Activated CD4-positive, alpha-beta T cell treated with anti-CD3 and anti-CD28 coated beads, Interleukin-2, amount 50 U/mL, for 24 hours (primary cell): ENCODE measurements at places on chromosomes 3 and 15.

GRCh38 chr3:107496855-107497254, 25.9 kb upstream of the BBX start:
- no peak for DNase-seq

GRCh38 chr3:150739877-150740645, 22.9 kb downstream of the SIAH2 start:
- DNase-seq: no peak

DNA sequence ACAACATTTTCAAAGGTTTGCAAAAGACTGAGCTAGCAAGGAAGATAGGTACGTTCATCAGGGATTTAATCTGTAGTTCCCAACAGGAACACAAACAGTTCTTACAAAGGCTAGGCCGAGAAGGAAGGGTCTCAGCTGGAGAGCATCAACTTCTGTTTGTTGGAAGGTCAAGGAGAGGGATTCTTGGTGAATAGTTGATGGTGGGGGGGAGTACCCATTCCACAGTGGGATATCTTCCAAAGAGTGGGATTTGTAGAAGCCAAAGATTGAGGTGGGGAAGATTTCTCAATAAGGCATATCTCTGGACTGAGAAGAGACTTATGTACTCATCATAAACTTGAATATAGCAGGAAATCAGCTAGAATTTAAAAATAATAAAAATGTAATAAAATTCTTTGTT, 231.8 kb downstream of the CHST2 start:
- DNase-seq: no peak

DNA sequence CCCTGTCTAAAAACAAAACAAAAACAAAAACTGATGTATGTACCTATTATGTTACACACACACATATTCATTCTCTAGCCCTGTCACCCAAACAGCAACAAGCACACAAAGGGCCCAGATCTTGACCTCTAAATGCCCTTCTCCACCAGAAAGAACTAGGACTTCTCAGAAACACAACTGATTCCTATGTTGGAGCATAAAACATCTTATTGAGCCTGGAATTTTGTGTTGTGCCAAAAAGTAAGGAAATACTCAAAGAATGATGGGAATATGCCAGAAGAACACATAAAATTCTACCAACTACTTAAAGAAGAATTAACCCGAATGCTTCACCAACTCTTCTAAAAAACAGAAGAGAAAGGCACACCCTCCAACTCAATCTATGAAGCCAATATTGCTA, 66.7 kb upstream of the OCA2 start:
- DNase-seq: no peak

DNA sequence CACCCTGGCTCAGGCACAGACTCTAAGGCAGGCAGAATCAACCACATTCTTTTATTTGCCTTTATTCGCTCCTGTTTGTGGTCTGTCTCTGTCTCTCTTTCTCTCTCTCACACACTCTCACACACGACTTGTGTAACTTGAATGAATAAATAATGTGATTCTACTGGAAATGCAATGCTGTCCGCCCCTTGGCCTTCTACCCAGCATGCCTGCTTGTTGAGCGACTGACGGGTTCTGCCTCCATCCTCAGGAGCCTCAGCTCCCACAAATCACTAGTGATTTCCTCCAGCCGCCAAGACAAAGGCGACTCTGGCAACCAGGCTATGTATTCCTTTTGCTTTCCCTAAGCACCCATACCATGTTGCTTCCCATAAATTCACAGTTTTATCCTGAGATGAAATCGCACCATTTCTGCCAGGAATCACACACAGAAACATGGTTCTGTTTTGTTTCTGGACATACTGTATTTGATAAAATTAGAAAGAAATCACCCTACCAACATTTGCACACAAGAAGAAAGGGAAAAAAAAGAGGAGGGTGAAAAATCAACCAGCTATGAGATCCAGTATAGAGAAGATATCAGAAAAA, 460.8 kb downstream of the MAGI1 start:
- no peak for DNase-seq

DNA sequence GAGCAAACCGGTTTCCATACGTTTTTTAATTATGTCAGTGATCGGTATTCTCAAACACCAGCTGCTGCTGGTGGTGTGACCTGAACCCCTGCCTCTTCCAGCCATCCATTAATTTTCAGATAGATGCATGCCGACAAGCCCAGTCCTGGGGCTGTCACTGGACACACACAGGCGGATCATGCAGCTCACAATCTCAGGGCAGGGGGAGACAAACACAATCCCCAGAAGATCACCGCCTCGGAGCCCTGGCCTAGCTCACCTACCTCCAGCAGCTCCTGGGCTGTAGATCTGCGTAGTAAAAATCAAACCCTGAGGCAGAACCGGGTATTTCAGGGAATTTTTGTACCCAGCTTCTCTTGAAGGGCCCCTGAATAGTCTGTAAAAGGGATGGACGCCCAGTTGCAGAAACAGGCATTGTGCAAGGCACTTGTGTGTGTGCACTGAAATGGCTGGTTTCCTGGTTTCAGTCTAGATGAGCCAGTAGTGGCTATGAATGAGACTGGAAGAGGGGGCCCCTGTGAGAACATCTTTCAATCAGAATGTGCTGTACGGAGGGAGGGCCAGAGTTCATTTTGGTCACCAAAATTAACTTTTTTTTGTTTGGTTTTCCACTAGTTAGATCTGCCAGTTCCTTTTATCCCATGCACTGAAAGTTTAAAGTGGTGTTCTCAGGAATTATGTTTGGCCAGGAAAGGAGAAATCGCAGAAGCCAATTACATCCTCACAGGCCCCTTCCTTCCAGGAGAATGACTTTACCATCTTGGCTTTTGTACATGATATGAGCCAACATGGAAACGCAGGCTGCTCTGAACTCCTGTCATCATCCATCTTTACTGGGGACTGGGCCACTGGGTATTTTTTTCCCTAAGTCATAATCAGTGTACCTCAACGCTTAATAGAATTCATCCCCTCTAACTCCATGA, 55.0 kb upstream of the RPL32 start:
- no peak for DNase-seq

GRCh38 chr15:92393071-92393979, at the start of gene ST8SIA2:
ST8SIA2 (plus strand) TSS chr15:92393881; CDS start chr15:92394065, 184 bp downstream.
- DNase-seq: no peak

- no peak for DNase-seq
These were observed 29.6 kb downstream of the LMLN start for GRCh38 chr3:197989651-197990050.

GRCh38 chr3:161644891-161645635, 148.5 kb downstream of the OTOL1 start:
- no peak for DNase-seq

GRCh38 chr3:197017003-197017402, 12.6 kb downstream of the MELTF start:
- DNase-seq: no peak

GRCh38 chr3:55939287-55939686, 452.2 kb upstream of the WNT5A start:
- DNase-seq: no peak

DNA sequence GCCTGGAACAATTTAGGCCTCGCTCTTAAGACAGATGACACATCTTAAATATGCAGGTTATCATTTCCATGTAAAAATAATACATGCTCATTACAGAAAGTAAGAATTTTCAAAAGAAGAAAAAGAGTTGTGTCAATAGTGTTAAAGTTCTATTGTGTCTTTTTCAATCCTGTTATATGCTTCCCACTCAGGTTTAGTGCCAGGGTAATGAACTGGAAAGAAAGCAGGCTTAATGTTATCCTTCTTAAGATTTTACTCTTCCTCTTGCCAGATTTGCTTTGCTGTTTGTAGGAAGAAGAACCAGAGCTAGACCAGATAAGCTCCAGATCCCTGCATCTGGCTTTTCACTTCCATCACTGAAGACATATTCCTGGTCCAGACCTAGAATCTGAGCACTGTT, 128.6 kb downstream of the TPRG1 start:
- DNase-seq: no peak

DNA sequence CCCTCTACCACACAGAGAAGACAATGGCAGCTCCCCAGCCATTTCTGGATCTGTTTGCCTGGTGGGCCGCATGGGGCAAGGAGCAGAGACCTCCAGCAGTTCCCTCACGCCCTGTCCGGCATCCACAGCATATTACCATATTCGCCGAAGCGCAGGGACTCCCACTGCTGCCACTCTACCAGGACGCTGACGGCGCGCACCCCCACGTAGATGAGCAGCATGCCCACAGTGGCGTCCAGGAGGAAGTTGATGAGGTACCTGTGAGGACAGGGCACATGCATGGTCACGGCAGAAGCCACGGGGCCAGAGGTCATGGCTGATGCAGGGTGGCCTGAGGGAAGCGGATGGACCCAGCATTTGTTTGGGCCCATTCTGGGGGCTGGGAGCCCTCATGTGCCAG, 14.8 kb upstream of the MUSTN1 start:
- no peak for DNase-seq

GRCh38 chr3:71464613-71465012, 118.9 kb downstream of the FOXP1 start:
- DNase-seq: no peak

GRCh38 chr15:25811481-25811906, 51.6 kb downstream of the ATP10A start:
- no peak for DNase-seq

DNA sequence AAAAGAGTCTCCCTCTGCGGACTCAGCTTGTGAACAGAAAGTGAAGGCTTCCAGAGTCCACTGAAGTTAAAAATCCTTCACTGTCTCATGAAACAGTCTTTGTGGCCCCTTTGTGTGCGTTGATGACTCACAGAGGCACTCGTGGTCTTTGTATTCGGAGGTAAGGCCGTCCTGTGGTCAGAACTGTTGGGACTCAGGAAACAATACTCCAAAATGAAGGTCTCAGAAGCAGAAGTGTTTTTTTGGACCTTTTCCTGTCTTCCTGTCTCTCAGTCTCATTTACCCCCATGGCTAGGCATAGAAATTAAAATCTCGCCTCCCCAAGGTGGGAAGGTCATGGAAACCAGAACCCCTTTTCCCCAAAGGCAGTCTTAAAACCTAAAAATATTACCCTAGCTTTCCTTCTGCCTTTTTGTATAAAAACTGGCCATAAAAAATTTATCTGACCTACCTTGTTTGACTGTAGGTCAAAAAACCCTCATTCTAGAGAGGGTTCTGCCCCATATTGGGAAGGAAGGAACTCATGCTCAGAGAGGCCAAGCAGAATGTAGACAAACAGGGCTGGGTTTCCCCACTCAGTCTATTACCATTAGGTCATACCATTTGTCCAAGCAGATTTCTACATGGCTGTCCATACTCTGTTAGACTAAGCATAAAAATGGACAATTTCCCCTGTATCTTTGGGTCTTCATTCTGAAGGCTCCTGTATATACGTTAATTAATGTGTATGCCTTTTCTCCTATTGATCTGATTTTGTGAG, 19.1 kb upstream of the EPB42 start:
- DNase-seq: no peak

GRCh38 chr3:188956839-188957489, 214.8 kb upstream of the TPRG1 start:
- no peak for DNase-seq

- no peak for DNase-seq
These were observed 3.5 kb downstream of the CHD2 start for GRCh38 chr15:92903631-92903965.

DNA sequence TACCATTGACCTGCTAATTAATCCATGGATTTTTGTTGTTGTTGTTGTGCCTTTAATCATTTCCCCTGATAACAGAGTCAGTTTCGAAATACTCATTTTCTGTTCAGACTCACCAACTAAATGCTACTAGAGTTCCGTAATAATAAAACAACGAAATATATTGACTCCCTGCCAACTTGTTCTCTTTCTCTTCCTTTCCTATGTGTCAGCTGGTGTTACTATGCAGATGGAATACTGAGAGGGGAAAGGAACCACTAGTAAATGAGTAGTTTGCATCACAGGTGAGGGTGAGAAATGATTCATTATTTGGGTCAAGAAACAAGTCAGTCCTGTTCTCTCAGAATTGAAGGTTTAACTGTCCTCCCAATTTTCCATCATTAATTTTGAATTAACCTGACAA, 1027.3 kb downstream of the TUSC7 start:
- no peak for DNase-seq

DNA sequence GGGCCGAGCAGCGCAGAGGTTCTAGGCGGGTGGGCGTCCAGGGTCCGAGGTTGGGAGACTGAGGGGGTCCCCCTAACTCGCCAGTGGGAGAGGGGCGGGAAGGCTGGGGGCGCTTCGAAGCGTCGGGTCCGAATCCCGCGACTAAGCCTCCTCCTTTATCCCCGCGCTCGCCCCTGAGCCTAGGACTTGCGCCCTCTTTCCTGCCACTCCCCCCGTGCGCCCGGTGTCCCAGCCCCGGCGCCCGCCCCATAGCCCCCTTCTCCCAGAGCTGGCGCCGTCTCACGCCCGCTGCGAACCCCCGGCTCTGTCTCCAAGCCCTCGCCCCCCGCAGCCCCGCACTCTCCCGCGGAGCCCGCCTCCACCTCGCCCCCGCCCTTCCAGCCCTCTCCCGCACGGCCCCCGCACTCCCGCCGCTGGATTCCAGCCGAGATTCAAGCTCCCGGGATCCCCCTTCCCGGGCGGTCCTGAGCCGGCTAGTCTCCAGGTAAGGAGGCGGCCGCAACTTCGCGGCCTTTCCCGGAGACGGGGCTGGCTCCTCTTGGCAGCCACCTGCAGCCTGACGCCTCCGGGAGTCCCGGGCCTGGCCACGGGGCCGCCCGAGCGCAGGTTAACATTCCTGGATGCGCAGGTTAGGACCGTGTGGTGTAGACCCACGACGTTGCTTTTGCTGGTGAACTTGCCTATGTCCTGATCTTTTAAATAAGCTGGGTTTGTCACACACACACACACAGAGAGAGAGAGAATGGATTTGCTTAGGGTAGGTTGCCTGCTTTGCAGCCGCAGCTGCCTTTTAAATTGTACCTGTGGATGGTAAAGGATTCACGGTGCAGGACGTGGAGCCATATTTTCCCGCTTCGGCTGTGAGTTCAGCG, 563 bp downstream of the PXYLP1 start:
- no peak for DNase-seq
